ENCODE measurements at places on chromosomes 1 and 21.

- DNase-seq = no peak
Measured at GRCh38 chr1:221881805-221882581, 140.1 kb upstream of the DUSP10 start.

DNA sequence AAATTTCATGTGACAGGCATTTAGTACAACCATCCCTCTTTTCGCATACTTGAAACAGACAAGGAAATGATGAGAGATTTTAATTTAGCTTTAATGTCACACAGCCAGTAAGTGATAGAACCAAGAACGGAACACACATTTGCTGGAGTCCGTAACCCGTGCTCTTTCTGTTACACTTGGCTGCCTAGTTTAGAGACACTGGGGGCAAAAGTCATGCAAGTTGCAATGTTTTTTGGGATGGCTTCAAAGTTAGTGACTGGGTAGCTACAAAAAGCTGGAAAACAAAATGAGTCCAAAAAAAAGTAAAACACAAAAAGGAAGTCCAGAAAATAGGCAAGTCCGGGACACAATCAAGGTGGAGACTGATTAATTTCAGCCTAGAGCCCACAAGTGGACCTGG lies 5.9 kb downstream of the NID1 start:
- no peak for DNase-seq

DNA sequence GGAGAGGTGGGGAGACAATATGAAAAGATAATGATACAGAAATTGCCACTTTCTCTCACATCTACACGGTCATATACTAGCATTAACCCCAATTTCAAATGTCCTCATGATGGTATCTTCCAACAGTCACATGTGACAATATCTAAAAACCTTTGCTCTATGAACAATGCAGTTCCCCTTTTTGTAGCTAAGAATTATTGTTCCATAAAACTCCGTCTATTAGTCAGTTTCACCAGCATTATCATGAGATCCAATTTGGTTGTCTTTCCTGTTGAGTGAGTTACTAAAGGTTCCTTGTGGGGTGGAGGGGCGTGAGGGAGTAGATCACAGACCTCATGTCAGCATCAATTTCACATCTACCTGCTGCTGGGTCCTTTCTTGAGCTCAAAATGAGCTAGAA lies 1.7 kb downstream of the TIAM1 start:
- DNase-seq = no peak

DNA sequence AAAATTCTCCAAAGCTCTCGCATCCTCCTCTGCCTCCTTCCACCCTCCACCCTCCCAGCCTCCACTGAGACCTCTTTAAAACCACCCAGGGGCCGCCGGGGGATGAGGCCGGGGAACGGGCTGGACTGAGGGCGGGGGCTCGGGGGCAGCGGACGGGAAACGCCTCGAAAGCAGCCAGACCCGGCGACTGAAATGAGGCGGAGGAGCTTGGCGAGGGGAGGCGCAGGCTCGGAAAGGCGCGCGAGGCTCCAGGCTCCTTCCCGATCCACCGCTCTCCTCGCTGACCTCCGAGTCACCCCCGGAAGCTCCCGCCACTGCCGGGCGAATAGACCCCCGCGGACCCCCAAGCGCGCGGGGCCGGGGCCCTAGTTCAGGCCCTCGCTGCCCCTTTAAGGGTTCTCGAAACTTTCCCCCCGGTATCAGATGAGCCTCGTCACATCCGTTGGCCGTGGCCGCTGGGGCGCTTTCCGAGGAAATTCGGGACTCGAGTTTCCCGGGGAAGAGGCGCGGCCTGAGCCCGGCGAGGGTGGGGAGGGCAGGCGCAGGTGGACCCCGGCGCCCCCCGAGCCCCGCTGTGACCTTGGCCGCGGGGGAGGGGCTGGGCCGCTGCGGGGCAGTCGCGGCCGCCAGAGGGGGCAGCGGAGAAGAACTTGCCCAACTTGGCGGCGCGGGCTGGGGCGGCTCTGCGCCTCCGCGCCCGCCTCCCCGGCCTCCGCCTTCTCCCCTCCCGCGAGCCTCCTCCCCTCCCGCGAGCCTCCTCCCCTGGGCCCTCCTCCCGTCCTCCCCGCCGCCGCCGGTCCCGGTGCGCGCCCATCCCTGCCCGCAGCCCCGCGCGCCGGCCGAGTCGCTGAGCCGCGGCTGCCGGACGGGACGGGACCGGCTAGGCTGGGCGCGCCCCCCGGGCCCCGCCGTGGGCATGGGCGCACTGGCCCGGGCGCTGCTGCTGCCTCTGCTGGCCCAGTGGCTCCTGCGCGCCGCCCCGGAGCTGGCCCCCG lies at the start of gene BACE2:
TSS of gene BACE2 (plus strand) at position 813 of the 995 bp plus-strand sequence. CDS start at position 917, 104 bp downstream.
- peak; percentile 73 for DNase-seq

DNA sequence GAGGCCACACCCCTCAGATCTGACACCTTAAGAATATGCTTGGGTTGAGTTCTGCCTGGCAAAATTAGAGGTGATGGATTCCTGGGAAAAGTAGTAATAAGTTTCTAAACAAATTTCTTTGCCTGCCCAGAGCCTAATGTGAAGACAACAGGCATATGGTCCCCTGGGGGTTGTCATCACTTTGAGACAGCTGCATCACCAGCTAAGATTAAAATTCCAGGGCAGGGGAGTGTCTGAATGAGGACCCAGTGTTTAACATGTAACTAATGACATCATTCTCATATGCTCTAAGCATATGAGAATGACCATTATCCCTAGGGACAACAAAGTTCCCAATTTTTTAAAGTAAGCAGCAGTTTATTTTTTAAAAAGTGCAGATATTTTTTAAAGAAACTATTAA lies 432.2 kb downstream of the PCP4 start:
- no peak for DNase-seq

DNA sequence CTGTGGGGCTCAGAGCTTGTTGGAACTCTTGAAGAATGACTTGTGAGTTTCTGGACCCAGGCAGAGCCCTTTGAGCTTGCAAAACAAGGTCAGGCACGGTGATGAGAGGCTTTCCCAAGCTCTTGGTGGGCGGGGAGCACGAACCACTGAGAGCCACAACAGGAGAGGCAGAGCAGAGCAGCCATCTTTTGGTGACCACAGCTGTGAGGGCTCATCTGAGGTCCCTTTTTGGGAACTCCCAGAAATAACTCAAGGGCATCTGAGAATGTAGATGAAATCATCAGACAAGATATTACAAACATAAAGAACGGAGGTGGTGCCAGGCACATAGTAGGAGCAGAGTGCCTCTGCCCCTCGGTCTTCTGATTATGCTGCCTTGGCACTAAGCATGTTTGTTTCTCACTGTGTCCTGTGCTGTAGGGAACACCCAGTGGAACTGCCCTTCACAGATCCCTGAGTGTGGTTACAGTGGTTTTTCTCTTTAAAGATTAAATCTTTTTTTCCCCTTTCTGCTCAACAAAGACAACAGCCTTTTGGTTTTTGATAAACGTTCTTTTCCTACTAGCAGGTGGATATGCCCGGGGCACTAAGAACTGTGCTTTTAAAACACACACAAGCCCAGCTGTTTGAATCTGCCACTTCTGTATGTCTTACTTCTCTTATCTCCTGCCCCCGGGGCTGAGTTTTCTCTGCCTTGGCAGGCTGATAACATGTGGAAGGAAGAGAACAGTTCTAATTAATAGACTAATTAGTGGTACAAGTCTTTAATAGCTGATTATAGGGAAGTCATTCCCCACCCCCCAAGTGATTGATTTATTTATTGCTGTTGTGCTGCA lies 37.7 kb downstream of the CD34 start:
- no peak for DNase-seq

DNA sequence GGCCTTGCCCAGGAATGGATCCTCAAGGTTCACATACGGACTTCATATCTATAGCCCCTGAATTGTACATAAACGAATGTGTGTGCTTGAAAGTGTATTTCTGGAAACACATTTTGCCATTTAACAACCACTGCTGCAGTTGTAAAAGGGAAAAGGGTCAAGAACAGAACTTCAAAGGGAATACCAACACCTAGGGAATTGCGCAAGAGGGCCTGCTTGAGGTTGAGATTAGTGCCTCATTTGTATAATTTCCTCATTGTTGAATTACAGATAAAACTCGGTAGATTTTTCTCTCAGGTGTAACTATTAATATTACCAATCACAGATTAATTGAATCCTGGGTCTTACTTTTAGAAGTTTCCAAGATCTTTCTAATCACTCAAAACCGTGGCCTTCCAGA lies 6.1 kb downstream of the NCF2 start:
- no peak for DNase-seq

GRCh38 chr1:77310924-77311323 lies 29.1 kb downstream of the AK5 start:
- DNase-seq = no peak

DNA sequence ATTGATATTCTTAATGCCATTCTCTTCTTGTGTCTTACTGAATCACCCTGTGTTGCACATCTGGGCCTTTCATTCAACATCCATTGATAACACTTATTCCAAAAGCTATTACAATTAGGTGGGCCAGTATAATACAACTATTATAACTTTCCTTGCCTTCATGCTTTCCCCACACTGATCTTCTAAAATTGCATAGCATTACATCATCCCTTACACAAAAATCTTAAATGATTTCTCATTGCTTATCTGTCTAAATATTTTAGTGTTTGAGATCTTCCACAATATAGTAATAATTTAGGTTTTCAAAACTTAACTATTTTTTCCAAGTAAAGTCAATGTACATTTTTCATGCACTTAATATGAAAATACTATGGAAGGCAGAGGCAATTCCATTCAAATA lies 1634.1 kb downstream of the PLA2G4A start:
- DNase-seq = no peak

- DNase-seq = no peak
Measured at GRCh38 chr1:244349581-244350001, 102.1 kb downstream of the ADSS2 start.

DNA sequence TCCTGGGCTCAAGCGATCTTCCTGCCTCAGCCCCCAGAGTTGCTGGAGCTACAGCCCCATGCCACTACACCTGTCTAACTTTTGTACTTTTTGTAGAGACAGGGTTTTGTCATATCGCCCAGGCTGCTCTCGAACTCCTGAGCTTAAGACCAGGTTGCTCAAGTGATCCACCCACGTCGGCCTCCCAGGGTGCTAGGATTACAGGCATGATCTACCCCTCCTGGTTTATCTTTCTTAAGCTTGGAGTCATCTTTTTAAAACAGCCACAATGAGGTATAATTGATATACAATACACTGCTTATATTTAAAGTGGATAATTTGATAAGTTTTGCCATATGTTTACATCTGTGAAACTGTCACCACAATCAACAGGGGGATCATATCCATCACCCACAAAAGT lies 25.4 kb upstream of the WDR26 start:
- DNase-seq = no peak

DNA sequence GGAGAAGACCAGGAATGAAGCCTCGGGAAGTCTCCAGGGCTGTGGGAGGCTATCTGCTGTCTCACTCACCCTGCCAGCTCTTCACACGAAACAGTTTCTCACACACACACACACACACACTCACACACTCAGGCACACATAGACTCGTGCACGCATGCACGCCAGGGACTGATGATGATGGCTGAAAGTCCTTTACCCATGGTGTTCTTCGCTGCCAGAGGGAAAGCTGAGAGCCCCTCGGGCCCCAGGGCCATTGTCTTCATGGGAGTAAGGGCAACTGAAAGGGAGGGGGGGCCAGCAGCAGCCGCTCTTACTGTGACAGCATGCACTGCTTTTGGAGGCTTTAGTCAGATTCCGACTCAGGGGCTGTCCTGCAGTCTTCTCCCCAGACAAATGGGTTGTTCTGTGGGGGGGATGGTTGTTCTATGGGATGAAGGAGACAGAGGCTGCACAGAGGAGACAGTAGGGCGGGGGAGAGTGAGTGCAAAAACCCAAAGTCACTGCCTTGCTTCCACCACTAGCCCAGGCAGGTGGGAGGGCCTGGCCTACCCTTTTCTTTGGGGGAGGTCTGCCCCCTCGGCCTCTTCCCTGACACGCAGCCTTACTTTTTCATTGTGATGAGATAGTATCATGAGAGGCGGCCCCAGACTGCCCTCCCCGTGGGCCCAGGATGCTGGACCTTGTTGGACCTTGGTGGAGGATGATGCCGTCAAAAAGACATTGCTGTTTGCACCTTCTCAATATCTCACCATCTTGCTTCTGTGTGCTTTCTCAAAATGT lies 29.0 kb downstream of the STUM start:
- no peak for DNase-seq

DNA sequence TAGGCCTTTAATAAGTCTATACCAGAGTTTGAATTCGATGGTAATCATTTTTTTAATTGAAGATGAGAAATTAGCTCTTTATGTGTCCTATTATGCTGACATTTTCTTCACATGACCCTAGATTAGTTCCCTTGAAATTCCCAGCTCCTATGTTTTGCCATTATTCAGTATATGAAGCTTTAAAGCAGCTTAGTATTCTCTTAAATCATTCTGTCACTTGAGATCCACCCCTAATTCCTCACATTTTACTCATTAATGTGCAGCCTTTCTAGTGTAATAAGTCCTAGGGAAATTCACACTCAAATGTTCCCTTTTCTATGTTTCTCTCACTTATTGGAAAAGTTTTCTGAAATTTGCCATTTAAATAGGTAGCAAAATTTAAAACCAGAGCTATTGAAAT lies 704.5 kb upstream of the B3GALT2 start:
- no peak for DNase-seq

- no peak for DNase-seq
Measured at GRCh38 chr1:44826375-44827196, 16.5 kb downstream of the PTCH2 start.

DNA sequence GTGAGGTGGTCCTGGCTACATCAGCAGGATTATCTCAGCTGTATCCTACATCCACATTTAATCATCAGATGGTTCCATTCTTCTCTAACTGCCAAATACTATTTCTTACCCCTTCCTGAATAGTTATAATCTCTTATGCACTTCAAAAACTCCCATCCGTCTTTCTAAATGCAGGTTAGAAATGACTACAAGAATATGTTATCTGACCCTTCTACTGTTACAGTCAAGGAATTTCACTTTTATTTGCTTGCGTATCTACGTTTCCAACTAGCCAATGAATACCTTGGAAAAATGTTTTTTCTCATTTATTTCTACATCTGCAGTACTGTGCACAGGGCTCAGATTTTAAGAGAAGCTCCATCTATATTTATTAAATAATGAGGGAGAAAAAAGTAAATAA lies 709.9 kb downstream of the KCNT2 start:
- DNase-seq = no peak

GRCh38 chr1:49240709-49241221 lies 464.1 kb upstream of the BEND5 start:
- DNase-seq = no peak

Measured in NCI-H510A treated with DMSO at 0.1 percent for 48 hours (cell line).